ENCODE measurements at places on chromosomes 16 and 17.

DNA sequence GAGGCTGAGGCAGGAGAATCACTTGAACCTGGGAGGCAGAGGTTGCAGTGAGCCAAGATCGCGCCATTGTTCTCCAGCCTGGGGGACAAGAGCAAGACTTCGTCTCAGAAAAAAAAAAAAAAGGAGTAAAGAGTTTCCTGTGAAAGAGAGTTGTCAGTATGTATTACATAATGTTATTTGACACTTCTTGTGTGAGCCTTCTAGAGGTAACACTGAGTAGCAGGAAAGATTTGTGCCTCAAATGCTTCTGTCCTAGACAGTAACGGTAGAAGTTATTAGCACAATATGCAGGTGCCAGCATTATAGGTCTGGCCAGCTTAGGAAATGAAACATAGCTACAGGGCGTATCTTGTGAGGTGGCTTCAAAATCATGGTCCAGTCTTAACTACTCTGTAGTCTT lies 6.2 kb downstream of the RPS6KB1 start:
- no peak for DNase-seq

- DNase-seq = no peak
Measured at GRCh38 chr17:4365628-4366326, 698 bp downstream of the UBE2G1 start.

- no peak for DNase-seq
Measured at GRCh38 chr17:68733241-68734176, 132.3 kb upstream of the FAM20A start.

GRCh38 chr16:77816293-77816692 lies 27.9 kb downstream of the VAT1L start:
- DNase-seq = no peak
